Stimulated activated CD4-positive, alpha-beta T cell treated with anti-CD3 and anti-CD28 coated beads, Interleukin-1b, Interleukin-23, amount 100 ng/mL, for 1 hour (primary cell): ENCODE measurements at places on chromosomes 3 and 15.

DNA sequence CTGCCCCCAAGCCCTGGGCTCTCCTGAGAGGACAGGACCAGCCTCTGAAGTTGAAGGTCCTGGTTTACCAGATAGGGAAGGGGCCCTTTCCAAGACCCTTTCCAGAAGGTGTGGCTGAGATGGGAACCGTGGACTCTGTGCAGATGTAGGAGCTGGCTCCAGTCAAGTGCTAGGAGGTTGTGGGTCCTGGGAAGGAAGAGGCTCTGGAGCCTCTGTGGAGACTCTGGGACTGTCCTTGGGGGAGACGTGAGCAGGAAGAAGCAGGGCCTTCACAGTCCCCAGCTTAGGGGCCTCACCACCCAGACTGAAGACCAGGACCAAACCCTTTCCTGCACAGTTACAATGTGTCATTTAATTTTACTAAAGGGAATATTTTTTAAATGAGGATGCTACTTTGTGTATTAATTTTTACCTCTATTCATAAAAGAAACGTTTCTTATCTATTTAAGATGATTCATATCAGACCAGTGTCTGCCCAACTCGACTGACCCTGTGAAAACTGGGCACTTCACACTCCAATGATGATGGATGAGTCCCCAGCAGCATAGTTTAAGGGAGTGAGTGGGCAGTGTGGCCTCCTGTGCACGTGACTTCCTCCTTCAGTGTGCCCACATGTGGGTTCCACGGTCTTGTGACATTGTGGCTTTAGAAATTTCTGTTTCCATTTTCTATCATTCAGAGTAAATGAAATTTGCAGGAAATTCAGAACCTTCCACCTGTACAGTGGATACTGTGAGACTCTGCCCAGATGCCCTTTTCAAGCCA is 10.9 kb downstream of the CCR5AS start:
- DNase-seq, result no peak

DNA sequence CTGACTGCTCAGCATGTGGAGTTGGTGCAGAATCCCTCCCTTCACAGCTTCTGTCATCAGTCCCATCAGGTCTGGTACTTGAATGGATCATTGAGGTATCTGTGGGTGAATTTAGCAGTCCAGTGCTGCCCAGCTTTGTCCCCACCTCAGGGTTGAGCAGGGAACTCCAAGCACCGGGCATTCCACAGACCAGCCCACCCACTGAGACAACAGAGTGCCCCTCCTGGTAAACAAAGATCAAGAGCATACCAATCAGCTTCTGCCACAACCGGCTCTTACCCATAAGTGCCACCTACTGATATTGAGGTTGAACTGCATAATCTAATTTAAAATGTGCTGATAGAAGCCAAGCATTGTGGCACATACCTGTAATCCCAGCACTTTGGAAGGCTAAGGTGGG is 57.1 kb upstream of the FXR1 start:
- no peak for DNase-seq

DNA sequence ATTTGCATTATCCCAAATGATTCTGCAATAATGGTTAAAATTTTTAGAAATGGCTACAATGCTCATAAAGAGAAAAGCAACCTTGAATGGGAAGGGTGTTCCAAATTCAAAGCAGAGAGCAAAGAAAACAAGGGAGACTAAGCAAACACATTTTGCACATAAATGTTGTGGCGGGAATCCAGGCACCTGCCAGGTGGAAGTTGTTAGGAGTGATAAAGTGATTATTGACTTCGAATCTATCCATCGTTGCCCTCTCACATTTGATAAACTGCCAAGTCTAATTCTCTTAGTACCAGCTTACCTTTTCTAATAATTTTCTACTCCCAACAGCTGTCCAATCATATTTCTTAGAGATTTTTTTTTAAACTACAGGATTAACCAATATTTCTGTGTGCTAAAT is 244.5 kb downstream of the CACNA2D3 start:
- no peak for DNase-seq

DNA sequence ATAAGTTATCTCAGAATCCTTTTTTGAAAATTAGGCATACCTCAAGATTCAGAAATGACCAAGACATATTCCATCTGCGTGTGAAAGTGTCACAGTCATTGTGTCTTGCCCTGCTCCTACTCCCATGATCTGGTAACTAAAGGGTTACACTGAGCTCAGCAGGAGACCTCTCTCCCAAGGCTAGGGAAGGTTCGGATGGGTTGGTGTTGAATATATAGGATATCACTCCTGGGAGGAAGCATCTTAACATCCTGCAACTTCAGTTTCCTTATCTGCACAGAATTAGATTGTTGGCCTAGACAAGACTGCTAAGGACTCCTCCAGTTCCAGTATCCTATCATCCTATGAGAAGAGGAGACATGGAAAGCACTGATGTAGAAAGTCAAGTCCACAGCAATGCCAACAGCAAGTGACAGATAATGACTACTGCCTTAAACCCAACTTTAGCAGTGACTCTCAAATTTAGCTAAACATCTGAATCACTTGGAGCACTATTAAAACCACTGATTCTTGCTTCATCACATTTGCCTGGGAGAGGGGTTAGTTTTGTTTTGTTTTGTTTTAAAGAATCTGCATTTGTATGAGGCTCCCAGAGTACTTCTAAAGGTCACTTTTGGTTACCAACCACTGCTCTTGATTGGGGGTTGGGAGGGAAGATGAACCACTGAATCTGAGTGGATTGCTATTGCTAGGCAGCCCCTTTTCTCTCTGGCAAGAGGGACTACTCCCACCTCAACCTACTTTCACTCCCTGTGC is 9.7 kb downstream of the ADAMTS9 start:
- no peak for DNase-seq

GRCh38 chr3:59802045-59802444 is 752.2 kb upstream of the CFAP20DC start:
- DNase-seq, result no peak

DNA sequence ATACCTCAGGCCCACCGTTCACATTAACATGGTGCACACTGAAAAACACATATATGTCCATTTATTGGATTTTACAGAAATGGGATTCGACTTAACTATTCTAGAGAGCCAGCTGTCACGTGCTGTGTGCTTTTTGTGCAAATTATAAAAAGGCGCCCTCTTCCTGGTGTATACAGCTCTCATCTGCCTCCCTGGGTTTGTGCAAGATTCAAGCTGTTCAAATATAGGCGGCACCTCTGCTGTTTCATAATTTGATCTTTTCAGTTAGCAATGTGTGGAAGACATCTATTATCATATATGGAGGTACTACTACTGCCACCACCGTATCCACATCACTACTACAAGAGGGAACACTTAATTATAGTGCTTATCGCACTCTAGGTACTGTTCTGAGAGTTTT is 187.6 kb downstream of the EBLN2 start:
- no peak for DNase-seq

GRCh38 chr3:108051005-108051404 is 39.8 kb downstream of the CD47 start:
- DNase-seq, result no peak

DNA sequence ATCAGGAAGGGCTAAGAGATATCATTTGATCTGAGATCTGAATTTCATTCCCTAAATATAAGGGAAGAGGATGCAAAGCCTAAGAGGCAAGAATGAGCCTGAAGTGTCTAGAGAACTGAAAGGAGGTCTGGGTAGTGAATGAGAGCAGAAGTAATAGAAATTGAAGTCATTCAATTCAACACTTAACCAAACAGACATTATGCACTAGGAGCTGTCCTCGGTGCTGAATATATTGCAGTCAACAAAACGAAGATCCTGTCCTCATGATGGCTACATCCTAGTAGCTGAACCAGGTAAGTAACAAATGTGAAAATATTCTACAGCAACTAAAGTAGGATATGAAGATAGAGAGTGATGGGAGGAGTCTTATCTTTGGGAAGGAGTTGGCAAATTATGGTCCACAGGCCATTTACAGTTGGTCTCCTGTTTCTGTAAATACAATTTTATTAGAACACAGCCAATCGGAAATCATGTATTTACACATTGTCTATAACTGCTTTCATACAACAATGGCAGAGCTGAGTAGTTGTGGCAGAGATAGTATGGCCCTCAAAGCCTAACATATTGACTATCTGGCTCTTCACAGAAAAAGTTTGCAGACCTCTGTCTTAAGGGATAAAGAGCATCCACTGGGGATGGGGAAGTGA is 192.9 kb upstream of the CADPS start:
- no peak for DNase-seq

- no peak for DNase-seq
Observed at GRCh38 chr3:105747060-105747541, 121.7 kb downstream of the CBLB start.

DNA sequence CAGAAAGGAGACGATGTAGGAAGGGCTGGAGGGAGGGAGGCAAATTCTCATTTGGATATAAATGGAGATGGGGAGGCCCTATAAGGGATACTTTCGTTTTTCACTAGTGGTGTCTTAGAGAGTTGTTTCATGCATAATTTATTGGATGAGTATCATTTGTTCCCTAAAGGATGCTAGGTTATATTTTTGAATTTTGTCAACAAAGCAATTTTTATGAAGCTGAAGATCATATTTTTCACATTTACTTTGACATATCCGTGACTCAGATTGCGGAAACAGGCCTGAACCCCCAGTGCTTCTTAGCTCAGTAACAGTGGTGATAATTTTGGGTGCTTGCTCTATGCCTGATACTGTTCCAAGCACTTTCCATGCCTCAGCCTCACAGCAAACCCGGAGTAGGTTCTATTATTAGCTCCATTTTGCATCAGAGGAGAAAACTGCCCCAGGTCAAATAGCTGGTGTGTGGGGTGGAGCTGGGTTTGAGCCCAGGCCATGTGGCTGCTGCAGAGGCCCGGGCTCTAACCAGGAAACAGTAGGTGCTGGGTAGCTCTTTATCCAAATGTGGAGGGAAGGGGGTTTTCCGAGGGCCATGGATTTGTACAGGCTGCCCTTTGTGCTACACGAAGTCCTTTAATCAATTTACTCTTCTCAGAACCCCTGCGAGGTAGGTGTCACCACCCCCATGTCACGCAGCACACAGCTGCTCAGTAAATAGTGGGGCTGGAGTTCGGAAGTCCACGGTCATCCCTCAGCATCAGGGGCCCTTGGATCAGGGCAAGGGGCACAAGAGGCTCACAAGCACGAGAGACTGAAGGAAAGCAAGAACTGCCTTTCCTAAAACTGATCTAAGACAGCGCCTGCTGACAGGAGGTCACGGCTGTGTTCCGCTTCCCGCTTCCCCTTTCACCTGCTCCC is 99.1 kb downstream of the SLC49A4 start:
- no peak for DNase-seq

GRCh38 chr15:93452537-93453211 is 363.7 kb upstream of the RGMA start:
- DNase-seq, result no peak
